ENCODE measurements at places on chromosomes 12 and 14.

DNA sequence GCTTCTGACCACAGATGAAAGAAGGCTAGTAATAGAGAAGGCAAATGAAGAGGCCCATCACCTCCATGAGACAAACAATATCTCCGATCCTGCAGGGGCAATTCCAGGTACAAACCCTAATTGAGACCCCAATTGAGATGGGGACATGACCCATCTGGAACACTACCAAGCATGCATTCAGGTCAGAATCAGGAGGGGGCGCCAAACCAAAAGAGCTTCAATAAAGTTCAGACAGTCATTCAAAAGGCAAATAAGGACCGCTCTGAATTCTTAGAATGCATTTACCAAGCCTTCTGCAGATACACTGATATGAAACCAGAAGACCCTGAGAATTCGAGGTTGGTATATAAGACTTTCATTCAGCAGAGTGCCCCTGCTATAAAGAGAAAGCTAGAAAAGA is 10.2 kb upstream of the EDDM3B start:
- DNase-seq: peak; percentile 13

GRCh38 chr12:10614056-10614370 is 604 bp upstream of the MAGOHB start:
- DNase-seq: no peak

DNA sequence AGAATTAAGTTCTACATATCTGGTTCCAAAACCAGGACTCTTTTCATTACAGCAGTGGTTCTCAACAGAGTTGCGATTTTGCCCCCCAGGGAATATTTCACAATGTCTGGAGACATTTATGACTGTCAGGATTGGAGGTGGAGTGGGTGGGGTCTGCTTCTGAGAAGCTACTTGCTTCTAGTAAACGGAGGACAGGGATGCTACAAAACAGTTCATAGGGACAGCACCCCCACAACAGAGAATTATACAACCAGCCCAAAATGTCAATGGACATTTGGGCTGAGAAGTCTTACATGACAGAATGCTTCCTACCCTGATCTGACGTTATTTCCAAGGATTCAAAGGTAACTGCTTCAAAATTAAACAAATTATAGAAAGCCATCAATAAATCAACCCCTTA is 739 bp upstream of the SPATA7 start:
- no peak for DNase-seq

DNA sequence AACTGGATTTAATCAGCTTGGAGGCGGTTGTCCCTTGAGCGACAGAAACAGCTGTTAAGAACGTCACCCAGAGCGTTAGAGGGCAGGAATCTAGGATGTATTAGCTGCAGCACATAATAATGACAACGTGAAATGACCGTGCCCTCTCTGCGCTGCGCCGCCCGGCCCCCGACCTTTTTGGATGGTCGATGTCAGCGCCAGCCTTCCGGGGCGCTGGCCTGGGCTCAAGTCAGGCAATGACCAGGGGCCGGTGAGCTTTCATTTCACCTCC is 427 bp upstream of the TMEM120B start:
- peak; percentile 32 for DNase-seq

- no peak for DNase-seq
Measured at GRCh38 chr12:130711756-130712155, 4.3 kb downstream of the RIMBP2 start.

- no peak for DNase-seq
Measured at GRCh38 chr12:65279369-65280112, 1.1 kb downstream of the MSRB3 start.

- DNase-seq: no peak
Measured at GRCh38 chr12:462936-463705, 3.4 kb downstream of the B4GALNT3 start.

GRCh38 chr14:76212242-76212641 is 60.5 kb downstream of the GPATCH2L start:
- DNase-seq: no peak

DNA sequence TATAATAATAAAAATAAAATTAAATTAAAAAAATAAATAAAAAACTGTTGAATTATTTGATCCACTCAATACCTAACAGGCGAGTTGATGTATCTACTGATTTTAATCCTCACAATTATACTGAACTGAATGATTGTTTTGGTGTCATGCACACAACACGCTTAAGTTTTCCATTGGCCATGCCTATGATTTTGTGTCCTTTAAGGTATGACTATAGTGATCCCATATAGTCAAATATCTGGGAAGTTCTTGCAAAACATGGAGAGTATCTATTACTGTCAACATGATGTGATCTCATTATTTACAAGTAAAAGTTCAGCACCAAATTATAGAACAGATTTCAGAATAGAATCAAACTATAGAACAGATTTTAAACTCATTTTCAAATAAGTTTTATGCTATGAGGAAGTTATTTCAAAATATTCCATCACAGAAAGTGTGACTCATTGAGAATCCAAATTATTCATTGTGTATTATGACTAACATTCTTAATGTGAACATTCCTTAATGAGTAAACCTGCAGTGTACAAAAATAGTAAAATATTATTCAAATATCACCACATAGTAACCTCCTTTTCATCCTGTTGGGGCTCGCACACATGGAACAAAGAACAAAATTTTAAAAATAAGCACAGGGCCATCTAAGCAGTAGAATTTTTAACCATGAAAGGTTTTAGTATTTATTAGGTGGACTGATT is 190.4 kb downstream of the SLC25A21 start:
- no peak for DNase-seq

- DNase-seq: peak; percentile 8
Measured at GRCh38 chr12:7959701-7960121, 23.7 kb upstream of the SLC2A3 start.

- DNase-seq: peak; percentile 30
Measured at GRCh38 chr12:81329085-81329484, 251.2 kb downstream of the ACSS3 start.

DNA sequence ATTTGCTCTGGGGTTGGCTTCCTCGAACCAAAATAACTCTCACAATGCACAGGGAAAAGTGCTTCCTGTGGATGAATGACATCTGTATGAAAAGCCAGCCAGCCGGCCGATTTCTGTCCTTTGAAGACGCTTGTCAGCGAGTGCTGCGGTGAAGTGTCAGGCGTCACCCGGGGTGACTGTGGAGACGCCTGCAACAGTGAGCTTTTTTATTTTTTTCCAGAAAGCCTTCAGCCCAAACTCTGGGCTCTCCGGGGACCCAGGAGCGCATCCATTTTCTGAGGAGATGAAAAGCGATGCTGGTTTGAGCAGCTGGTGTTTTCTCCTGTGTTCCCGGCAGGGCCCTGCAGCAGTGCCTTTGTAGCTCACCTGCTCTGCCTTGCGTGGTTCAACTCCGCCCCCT is 147.9 kb upstream of the MYL2 start:
- DNase-seq: no peak

- DNase-seq: no peak
Measured at GRCh38 chr12:45343269-45344051, 127.6 kb downstream of the ANO6 start.

DNA sequence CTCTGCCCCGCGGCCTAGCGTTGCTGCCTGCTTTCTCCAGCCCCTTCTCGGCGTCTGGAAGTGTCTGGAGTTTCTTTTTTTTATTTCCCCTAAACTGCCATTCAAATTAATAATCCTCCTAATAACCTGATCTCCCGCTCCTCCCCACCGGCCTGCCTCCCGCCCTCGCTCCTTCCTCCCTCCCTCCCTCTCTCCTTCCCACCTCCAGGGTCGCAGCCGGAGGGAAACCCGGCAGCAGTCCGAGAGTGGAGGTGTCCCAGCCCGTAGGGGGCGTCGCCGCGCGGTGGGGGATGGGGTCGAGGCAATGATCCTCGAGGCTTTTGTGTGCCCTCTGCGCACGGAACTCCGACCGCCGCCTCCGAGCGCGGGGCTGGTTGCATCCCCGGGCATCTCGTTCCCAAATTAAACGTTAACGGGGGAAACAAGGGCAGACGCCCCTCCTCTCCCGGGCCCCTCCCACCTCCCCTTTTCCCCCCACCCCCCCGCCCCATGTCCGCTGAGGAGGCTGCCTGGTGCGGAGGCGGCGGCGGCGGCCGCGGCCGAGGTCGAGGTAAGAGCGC is 1.0 kb upstream of the SOCS2 start:
- peak; percentile 73 for DNase-seq

GRCh38 chr14:105283899-105284298 is 16.9 kb downstream of the BRF1 start:
- no peak for DNase-seq

DNA sequence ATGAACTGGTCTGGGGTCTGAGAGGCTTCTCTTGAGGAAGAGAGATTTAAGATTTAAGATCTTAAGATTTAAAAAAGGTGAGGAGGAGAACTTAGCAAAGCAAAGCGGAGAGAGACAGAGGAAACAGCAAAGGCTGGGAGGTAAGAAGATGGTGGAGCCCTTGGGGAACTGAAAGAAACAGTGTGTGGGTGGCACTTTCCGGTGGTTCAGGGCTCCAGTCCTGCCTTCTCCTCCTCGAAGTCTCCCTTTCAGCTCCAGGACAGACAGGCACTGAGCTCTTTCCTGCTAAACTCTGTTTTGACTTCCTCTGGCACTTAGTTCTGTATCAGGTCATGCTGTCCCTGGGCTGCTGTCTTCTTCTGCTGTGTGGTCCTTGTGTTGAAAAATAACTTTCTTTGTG is 298.7 kb upstream of the SRRM4 start:
- no peak for DNase-seq

- DNase-seq: no peak
Measured at GRCh38 chr14:81473456-81474147, 60.1 kb downstream of the SEL1L start.

GRCh38 chr14:106038263-106038662 is 511.9 kb downstream of the TMEM121 start:
- no peak for DNase-seq

GRCh38 chr12:63787306-63787705 is 7.6 kb downstream of the RXYLT1 start:
- DNase-seq: no peak

DNA sequence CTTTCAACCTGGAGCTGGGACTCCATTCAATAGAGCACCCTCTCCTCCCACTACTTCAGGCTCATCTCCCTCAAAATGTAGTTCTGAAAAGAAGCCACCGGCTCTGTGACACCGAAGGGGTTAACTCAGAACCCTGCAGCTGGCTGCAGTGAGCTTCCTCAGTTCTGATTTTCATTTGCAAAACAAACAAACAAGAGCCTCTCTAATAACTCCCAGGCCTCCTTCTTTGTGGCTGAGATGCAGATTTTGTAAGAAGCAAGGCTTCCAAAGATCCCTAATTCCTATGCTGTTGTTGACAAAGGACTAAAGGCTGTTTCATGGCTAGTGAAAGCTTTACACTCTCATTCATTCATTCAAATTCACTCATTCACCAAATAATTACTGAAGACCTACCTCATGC is 333.4 kb upstream of the TBX3 start:
- no peak for DNase-seq

GRCh38 chr14:66403183-66403582 is 83.0 kb upstream of the CCDC196 start:
- peak; percentile 34 for DNase-seq

GRCh38 chr14:92263681-92264080 is 59.3 kb upstream of the SLC24A4 start:
- no peak for DNase-seq

GRCh38 chr12:67981287-67982162 is 7.7 kb upstream of the IFNG-AS1 start:
- peak; percentile 25 for DNase-seq

DNA sequence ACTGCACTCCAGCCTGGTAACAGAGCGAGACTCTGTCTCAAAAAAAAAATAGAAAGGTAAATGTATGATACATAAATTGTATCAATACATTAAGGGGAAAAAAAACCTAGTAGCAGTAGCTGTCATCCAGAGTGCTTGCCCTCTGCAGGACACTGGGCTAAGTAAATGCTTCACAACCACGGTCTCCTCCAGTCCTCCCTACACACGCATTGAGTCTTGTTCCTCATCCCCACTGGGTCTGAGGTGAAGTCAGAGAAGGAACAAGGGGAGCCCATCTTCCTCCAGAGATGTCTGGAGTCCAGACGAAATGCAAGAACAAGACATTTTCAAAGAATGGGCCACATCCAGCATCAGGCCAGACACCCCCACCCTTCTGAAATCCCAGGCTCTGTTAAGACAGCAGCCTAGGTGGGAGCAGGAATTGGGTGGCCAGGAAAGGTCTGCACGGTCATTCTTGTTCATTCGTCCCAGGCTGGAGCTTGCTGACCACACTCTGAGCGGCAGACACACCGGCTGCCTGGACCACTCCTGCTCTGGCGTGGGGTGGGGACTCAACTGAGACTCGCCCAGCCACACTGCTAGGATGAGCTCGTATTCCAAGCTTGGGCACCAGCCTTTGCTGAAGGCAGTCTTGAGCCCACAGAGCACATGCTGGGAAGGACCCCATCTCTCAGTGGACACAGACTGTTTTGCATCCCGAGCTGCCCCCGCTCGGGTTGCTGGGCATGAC is 45.5 kb downstream of the CHGA start:
- no peak for DNase-seq

DNA sequence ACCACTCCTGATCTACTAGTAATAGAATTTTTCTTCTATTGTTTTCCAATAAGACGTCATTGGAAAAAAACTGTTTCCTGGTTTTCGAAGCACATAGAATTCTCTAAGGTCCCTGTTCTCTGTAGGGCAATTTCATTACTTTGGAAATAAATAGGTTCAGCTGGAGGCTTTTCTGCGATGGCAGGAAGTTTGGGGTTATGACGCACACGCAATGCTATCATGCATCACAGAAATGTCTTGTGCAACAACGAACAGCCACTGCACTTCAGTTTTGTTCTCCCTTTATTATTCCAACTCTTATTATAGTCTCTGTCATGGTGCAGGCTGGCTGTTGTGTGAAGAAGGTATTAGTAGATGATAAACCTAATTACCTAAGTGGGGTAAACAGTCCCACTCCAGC is 59.0 kb downstream of the KCNK10 start:
- DNase-seq: no peak

- DNase-seq: no peak
Measured at GRCh38 chr12:68137335-68137830, 22.2 kb downstream of the IFNG start.

GRCh38 chr12:51370667-51371066 is 20.5 kb downstream of the GALNT6 start:
- DNase-seq: no peak

- DNase-seq: no peak
Measured at GRCh38 chr12:105888696-105889095, 250.1 kb downstream of the NUAK1 start.

DNA sequence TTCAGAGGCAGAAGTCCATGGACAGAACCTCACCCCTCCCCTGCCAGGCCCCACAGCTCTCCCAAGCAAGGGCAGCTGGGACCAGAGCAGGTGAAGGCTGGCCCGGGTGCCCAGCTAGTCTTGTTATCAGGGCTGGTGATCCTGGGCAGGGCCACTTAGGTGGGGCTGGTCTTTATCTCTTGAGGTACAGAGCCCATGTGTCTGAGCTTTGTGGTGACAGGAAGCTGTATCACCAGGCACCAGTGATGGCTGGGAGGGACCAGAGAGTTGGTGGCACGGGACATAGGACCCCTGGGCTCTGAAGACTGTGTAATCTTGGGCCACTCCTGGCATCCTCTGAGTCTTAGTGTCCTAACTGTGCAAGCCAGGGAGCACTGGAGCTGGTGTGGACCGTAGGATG is 12.8 kb upstream of the HPD start:
- DNase-seq: no peak

Measured in HEK293T (cell line).